ENCODE measurements at places on chromosomes 5 and 9.

GRCh38 chr9:33232815-33233214, 7.2 kb upstream of the SPINK4 start:
- DNase-seq, result no peak

DNA sequence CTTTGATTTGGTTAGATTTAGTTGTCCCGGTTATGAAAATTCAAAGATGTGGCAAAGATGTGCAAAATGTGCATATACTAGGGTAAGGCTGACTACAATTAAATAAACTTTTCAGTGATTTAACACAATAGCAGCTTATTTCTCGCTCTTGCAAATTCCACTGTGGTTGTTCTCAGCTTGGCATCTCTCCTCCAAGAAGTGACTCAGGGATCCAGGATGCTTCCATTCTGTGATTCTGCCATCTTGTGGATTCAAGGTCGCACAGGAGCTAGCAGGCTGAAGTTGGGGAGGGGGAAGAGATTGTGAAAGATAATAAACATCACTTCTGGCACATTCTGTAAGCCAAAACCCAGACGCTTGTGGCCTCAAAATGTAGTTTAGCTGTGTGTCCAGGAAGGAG, 60.1 kb upstream of the TGFBR1 start:
- no peak for DNase-seq

DNA sequence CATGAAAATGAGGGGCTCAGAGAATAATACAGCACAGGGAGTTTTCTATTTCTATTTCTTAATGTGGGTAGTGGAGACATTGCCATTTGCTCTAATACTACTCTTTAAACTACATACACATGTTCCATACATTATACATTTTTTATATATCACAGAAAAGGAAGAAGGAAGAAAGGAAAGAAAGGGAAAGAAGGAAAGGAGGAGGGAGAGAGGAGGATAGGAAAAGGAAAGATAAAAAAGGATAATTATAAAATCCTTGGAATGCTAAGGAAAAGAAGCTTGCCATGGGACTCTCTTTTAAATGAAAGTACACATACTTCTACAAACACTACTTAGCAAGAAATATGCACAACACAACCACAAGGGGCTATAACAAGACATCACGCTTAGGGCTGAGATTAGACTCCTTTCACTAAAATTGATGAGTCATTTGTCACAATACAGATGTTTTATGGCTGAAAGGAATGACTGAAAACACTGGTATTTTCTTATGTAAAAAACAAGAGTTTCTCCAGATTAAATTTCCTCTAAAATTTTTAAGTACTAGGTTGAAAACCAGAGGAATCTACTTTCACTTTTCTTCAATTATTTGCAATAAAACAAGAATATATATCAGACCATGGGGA, 219.8 kb downstream of the ARL15 start:
- DNase-seq, result no peak

DNA sequence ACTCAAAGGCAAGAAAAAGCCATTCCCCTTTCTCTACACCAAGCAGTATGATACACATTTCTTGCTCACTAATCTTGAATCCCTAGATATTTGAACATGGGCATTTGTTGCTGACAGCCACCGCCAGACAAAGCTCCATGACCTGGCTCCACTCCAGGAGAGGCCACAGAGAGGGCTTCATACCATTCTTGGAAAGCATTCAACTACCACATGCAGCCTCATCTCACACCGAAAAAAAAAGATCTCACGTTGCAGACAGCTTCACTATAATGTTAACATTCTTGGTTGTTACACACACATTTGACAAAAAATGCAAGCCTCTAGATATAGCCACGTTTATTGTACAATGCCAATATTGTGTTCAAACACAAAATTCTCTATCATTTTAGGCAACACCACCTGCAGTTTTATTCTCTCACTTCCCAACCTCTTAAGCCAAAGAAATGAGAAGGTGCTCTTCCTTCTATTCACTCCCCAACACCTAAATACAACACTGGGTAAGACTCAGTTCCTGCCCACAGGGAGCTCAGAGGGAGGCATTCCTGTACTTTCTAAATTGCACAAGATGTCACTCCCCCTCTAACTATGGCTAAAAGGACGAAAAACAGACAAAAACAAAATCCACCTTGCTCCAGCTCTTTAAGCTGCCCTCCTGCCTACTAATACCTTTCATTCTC, 222.4 kb downstream of the TSSK1B start:
- no peak for DNase-seq

GRCh38 chr5:179780362-179780761, 13.4 kb upstream of the LTC4S start:
- DNase-seq, result no peak

- no peak for DNase-seq
Observed at GRCh38 chr5:10536931-10537579, 26.8 kb upstream of the ANKRD33B start.
